ENCODE measurements at places on chromosomes 3 and 15. TPM values are rescaled to one million over a fixed set of nuclear protein-coding genes. Genes with fewer than 3 reads are reported as not detected.

NME9 gene
- not detected for total RNA-seq

TM4SF1 gene
- total RNA-seq, result 188 TPM

INAFM2 gene
- total RNA-seq, result 39.5 TPM

TTLL13 gene
- not detected for total RNA-seq

LRRC34 gene
- 0.98 TPM for total RNA-seq

DNA sequence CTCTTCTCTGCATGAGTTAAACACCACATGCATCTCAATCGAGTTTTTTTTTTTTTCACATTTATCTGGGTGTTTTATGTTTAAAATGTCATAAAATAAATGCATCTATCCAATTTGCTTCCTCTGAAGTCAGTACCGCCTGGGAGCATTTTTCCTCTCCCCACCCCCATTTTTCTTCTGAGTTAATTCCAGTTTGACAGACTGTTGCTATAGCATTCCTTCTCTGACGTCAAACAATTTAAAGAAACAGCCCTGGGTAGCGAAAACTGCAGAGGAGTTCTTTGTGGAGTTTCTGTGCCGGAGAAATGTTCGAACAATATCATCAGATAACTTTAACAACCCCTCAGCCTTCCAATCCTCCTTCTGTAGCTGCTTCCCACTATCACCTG is 900 bp upstream of the GNB4 start:
- H3K4me3 ChIP-seq, result peak overlapping the region; percentile 70
- H3K27me3 ChIP-seq, result no peaks in the 10 kb centered on the region
- H3K27ac ChIP-seq, result peak overlapping the region; percentile 90
- H3K4me1 ChIP-seq, result peaks cover 19% of the 10 kb centered on the region
- no peaks in the 10 kb centered on the region for H3K36me3 ChIP-seq
- DNase-seq, result no peak

GRCh38 chr15:77024273-77025082 is 29.6 kb downstream of the PSTPIP1 start:
- H3K4me3 ChIP-seq, result no peak overlapping the region
- H3K4me1 ChIP-seq, result no peaks in the 10 kb centered on the region
- no peaks in the 10 kb centered on the region for H3K27me3 ChIP-seq
- H3K36me3 ChIP-seq, result no peaks in the 10 kb centered on the region

DNA sequence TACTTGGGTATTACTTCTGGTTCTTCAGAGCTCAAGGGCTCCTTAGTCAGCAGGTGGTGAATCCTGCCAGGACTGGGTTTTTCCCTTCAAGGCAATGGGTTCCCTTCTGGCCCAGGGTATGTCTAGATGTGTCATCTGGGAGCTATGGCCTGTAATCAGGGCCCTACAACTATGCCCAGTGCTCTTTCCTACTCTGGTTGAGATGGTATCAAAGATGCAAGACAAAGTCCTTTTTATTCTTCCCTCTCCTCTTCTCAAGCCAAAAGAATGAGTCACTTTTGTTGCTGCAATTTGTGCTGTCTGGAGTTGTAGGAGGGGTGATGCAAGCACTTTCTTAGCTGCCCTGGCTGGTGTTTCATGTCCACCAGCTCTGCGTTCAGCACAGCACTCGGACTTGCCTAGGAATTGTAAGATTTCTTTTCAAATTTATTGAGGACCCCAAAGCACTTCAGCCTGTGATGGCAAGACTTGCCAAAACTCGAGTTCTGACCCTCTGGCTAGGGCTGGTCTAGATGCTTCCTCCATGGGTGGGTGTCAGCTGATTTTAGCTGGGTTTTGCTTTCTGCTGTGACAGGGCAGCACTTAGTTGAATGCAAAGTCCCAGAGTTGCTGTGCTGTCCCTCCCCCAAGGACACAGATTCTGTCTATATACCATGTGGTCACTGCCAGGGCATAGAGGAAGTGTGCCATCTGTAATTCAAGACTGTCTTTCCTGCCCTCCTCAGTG is 129.2 kb upstream of the CBLB start:
- H3K27ac ChIP-seq, result peak overlapping the region; percentile 63
- H3K36me3 ChIP-seq, result no peaks in the 10 kb centered on the region
- no peaks in the 10 kb centered on the region for H3K27me3 ChIP-seq
- DNase-seq, result no peak
- no peaks in the 10 kb centered on the region for H3K4me1 ChIP-seq
- no peak overlapping the region for H3K4me3 ChIP-seq

GRCh38 chr3:147701195-147701594 is 292.0 kb downstream of the ZIC1 start:
- no peaks in the 10 kb centered on the region for H3K27me3 ChIP-seq
- no peaks in the 10 kb centered on the region for H3K4me1 ChIP-seq
- no peak overlapping the region for H3K4me3 ChIP-seq
- no peak for DNase-seq
- H3K36me3 ChIP-seq, result no peaks in the 10 kb centered on the region

DNA sequence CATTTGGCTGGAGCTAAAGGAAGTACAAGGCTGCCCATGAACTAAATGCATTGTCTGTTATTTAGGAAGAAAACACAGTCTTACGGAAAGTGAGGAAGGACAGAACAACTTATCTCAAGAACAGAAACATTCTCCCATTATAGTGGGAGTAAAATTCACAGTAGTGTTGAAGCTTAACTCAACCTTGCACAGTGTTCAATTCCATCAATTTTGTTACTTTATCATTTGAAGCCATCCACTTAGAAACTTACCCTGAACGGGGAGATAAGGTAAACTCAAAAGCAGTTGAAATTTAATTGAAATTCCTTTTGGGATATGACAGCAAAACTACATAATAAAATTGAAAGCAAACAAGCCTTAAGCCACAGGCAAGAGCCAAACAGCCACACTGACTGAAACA is 186.9 kb downstream of the PCCB start:
- H3K27ac ChIP-seq, result no peak overlapping the region
- DNase-seq, result no peak
- no peak overlapping the region for H3K4me3 ChIP-seq
- H3K27me3 ChIP-seq, result no peaks in the 10 kb centered on the region
- H3K36me3 ChIP-seq, result peaks cover 17% of the 10 kb centered on the region

DNA sequence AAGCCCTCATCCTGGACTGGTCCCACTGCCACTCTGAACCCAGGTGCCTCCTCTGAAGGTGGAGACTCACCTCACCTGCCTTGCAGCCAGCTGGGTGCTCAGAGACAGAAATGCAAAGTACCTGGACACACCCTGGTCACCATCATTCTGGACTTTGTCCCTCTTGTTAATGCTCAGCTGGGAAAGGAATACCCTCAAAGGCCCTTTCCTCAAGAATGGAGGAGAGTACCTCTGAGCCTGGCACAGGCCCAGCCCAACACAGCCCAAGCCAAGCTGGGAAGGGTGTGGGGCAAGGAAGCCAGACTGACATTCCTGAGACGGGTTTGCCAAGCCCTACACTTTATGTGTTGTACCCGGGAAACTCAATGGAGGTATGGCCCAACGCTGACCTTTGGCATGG is 983 bp upstream of the ALAS1 start:
- H3K27me3 ChIP-seq, result no peaks in the 10 kb centered on the region
- H3K36me3 ChIP-seq, result peaks cover 14% of the 10 kb centered on the region
- H3K27ac ChIP-seq, result peak overlapping the region; percentile 90
- DNase-seq, result peak; percentile 84
- H3K4me3 ChIP-seq, result no peak overlapping the region
- H3K4me1 ChIP-seq, result peaks cover 68% of the 10 kb centered on the region

DNA sequence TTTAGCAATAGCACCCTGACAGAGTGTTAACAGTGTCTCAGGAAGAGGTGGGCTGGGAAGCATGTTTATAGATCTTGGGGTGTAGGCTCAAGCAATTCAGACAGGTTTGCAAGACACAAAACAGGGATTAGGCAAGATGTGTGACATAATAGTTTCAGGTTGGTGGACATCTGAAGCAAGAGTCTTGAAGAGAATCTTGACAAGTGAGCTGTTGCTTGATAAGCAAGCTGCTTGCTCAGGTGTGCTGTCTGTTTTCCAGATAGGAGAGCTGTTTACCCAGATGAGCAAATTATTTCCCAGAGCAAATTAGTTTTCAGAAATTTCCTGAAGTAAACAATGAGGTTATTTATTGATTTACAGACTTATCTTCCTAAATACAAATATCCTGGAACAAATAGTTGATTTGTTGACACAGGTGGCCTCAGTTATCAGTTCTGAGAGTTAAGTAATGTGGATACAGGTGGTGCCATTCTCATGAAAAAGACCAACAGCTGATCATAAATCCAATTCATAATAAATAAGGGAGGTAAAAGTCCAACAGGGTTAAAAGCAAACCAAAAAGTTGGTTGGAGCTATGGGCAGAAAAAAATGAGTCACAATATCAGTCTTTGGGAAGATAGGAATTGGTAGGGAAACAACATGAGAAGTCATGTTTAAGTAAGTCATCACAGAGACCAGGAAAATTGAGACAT is 437.3 kb downstream of the TBL1XR1 start:
- no peaks in the 10 kb centered on the region for H3K27me3 ChIP-seq
- no peaks in the 10 kb centered on the region for H3K4me1 ChIP-seq
- H3K27ac ChIP-seq, result no peak overlapping the region
- H3K4me3 ChIP-seq, result no peak overlapping the region

DNA sequence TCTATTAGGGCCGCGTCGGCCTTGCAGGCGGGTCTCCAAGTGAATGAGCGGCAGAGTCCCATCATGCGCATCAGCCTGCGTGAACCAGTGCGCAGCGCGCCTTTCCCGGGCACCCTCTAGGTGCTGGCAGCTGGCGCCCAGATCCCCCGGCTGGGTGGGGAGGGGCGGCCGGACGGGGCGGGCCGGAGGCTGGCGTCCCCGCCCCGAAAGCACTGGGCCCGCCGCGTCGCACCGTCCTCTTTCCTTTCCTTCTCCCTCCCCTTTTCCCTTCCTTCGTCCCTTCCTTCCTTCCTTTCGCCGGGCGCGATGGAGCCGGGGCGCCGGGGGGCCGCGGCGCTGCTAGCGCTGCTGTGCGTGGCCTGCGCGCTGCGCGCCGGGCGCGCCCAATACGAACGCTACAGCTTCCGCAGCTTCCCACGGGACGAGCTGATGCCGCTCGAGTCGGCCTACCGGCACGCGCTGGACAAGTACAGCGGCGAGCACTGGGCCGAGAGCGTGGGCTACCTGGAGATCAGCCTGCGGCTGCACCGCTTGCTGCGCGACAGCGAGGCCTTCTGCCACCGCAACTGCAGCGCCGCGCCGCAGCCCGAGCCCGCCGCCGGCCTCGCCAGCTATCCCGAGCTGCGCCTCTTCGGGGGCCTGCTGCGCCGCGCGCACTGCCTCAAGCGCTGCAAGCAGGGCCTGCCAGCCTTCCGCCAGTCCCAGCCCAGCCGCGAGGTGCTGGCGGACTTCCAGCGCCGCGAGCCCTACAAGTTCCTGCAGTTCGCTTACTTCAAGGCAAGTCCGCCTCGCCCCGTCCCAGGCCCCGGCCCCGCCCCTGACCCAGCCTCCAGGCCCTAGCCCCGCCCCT is at the start of gene CRTAP:
Gene CRTAP (plus strand): TSS at position 243 of the 850 bp plus-strand sequence. CDS start 64 bp downstream, at position 307.
- no peaks in the 10 kb centered on the region for H3K27me3 ChIP-seq
- H3K36me3 ChIP-seq, result no peaks in the 10 kb centered on the region
- DNase-seq, result peak; percentile 99
- peak within 1 kb of the TSS; percentile 89 for H3K4me3 ChIP-seq

- no peaks in the 10 kb centered on the region for H3K27me3 ChIP-seq
- no peak overlapping the region for H3K4me3 ChIP-seq
- H3K36me3 ChIP-seq, result no peaks in the 10 kb centered on the region
Measured at GRCh38 chr3:104646196-104646595, 720.5 kb upstream of the ALCAM start.

- H3K27me3 ChIP-seq, result no peaks in the 10 kb centered on the region
- no peak overlapping the region for H3K27ac ChIP-seq
- H3K4me1 ChIP-seq, result peaks cover 4% of the 10 kb centered on the region
- no peak overlapping the region for H3K4me3 ChIP-seq
- no peaks in the 10 kb centered on the region for H3K36me3 ChIP-seq
Measured at GRCh38 chr15:39456582-39457330, 124.1 kb upstream of the THBS1 start.

GRCh38 chr3:16828815-16829214 is 55.9 kb upstream of the PLCL2 start:
- H3K27ac ChIP-seq, result no peak overlapping the region
- H3K4me3 ChIP-seq, result no peak overlapping the region
- no peaks in the 10 kb centered on the region for H3K27me3 ChIP-seq
- H3K36me3 ChIP-seq, result no peaks in the 10 kb centered on the region
- H3K4me1 ChIP-seq, result no peaks in the 10 kb centered on the region

DNA sequence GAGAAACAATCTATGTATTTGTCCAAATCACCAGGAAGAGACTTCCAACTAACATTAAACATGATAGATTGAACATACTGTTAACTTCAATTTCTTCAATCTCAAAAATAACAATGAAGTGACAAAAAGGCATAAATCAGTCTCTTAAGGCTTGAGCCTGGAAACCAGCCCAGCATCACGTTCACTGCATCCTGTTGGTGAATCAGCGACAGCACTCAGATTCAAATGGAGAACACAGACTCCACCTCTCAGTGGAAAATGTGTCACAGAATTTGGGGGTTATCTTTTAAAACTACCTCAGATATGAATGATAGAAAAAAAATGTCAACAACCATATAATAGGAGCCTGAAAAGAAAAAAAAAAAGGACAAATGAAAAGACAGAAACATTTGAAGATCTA is 212.0 kb downstream of the MINAR1 start:
- H3K36me3 ChIP-seq, result no peaks in the 10 kb centered on the region
- DNase-seq, result no peak
- H3K4me1 ChIP-seq, result no peaks in the 10 kb centered on the region
- H3K27ac ChIP-seq, result no peak overlapping the region
- no peaks in the 10 kb centered on the region for H3K27me3 ChIP-seq

DNA sequence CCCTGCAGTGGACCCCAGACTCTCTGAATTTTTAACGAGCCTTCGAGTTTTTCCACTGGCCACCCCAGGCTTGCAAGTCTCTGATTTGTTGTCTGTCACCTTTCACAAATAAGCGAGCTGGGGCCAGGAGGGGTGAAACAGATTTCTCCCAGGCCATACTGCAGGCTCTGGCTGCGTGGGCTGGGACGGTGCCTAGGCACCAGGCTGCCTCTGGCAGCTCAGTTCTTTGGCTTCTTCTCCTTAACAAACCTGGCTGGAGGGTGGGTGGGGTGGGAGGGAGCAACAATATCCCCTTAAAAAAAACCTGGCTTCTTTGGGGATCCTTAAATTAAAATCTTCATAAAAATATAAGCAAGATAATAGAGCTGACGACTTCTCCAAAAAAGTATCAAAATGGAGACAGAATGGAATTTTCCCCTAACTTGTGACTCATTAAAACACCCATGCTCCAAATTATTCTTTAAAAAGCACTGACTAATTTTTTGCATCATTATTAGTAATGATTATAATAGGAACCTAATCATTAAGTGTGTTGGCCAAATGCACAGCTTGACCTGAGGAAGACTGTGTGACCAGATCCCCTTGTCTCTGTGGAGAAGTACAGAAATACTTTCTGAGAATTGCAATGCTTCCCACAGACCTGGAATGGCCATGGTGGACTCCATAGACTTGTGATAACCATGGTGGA is 84.1 kb downstream of the SNRK start:
- no peak overlapping the region for H3K27ac ChIP-seq
- no peak for DNase-seq
- no peaks in the 10 kb centered on the region for H3K4me1 ChIP-seq
- H3K27me3 ChIP-seq, result no peaks in the 10 kb centered on the region
- no peak overlapping the region for H3K4me3 ChIP-seq
- H3K36me3 ChIP-seq, result no peaks in the 10 kb centered on the region

Data from upper lobe of right lung (tissue), 1 donor.